ENCODE measurements at places on chromosomes 1 and 21.

GRCh38 chr1:189726806-189727205 lies 750.9 kb downstream of the BRINP3 start:
- DNase-seq: no peak

DNA sequence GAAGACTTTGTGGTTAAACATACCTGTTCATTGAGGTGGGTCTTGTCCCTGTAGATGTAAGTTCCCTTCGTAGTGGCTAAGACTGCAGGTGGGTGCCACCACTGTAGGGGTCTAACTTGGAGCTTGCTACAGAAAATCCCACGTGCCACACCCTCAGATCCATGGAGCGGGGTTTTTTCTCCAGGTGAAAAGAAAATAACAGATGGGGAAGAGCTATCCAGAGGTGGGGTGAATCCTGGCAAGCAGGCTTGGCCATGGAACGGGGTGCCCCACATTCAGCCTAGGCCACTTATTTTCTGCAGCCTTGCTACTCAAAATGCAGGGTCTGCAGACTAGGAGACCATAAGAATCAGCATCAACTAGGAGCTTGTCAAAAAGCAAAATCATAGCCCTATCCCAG lies 24.0 kb downstream of the EXOC8 start:
- DNase-seq: no peak

DNA sequence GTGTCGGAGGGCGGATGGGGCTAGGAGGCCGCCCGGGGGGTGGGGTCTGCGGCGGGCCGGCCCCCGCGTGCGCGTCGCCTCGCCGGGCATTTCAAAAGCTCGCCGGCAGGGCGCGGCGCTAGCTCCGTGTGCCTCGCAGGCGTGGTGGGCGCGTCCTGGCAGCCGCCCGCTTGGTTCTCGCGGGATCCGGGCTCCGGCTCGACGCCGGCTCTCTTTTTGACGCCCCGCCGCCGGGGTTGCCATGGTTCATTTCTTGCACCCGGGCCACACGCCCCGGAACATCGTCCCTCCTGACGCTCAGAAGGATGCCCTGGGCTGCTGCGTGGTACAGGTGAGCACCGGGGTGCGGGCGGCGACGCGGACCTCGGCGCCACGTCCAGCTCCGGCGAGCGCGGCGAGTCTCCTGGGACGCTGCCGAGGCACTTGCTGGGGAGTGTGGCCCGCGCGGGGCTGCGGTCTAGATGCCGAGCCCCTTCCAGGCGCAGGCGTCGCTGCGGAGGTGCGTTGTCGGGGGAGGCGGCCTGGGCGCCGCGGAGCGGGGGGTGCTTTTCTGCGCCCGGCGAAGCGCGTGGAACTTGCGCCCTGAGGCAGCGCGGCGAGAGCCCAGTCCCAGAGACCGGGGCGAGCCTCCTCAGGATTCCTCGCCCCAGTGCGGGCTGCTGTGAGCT lies at the start of gene ZYG11A:
Gene ZYG11A, plus strand, starts transcription at position 118 of the 668 bp plus-strand sequence. Its CDS starts 124 bp downstream, at position 242.
- peak; percentile 77 for DNase-seq

DNA sequence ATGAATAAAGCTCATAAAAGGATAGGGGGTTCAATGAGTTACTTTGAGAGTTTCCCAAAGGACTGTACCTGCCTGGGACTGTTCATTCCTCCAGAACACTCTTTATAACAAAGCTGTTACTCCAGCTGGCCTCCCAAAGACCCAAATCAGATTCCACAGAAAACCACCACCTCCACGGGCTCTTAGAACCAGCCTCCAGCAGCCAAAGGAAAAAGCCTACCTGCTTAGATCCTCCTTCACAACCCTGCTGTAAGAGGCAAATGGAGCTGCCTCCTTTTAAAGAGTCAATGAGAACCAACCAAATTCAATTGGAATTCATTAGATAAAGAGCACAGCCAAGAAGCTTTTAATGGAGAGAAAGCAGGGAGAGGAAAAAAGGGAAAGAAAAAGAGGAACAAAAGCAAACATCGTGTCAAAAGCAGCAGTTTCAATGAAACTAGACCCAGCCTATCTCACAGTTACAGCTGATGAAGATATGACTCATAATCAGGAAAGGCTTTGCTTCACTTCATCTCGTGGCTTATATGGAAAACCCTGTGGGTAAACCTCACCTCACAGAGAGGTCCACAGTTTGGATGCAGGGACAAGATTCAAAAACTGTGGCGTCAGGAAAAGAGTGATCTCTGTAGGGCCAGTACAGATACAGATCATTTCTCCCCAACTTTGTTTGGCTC lies 27.8 kb upstream of the FMO4 start:
- no peak for DNase-seq

DNA sequence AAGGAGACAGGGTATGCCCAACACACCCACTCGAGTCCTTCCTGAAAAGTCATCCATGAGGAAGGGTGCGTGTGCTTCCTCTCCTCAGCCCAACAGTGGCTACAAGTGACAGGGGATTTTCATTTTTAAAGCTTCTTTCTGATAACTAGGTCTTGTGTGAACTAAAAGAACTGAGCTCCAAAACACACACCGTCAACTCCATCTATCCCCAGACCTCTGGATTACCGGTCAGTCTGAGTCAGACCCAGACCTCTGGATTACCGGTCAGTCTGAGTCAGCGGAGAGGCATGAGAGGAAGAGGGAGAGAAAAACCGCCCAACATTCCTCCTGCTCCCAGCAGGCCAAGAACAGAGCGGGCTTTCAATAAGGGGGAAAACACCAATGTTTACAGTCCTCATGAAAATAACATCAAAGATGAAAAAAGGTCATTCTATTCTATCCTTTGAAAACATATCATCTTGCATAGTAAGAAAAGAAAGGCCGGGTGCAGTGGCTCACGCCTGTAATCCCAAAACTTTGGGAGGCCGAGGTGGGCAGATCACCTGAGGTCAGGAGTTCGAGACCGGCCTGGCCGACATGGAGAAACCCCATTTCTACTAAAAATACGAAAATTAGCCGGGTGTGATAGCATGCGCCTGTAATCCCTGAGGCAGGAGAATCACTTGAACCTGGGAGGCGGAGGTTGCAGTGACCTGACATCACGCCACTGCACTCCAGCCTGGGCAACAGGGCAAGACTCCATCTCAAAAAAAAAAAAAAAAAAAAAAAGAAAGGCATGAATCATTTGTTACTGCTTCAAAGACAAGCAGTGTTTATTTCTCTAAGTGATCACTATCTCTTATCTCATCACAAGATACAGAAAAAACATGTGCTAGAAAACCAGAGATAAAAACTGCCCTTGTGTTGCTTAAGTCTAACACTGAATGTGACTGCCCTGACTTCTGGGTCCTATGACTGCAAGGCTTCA lies 3.4 kb downstream of the PTTG1IP start:
- DNase-seq: peak; percentile 95

DNA sequence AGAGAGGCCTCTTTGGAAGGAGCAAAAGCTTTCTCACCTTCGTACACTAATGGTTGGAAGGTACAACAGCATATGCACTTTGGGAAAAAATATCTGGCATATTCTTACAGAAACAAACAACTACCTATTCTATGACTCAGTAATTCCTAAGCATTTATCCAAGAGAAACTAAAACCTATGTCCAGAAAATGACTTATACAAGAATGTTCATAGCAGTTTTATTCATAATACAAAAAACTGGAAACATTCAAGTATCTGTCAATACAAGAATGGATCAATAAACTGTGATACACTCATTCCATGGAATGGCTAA lies 8.2 kb downstream of the NBPF1 start:
- no peak for DNase-seq

DNA sequence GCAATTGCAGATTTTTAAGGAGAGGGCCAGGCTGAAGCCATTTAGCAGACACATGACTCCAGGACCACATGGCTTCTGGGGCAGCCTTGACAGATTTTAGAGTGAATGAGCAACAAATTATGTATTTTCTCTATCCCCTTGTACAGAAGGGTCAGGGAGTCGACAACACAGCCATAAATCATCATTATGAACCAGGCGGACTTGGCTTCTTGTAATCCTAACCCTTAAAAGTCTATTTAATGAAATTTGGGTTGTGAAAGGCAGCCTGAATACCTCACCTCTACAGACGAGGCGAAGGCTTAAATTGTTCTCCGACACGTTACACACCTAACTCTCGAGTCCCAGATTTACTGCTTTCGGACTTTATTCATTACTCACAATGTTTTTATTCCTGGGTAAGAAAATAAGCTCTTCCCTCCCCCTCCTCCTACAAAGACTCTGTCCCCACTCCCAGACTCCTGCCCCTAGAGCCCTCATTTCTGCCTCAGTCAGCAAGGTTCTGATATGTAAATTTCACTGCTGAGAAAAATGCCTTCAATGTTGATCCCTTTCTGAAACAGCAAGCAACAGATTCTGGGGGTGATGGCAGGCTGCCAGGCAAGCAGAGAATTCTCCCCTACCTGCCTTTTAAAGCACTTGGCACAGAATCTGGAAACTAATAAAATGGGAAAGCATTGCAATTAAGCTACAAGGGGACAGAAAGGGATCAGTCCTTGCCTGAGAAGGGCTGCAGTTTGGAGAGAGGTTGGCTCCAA lies 51.6 kb downstream of the PLPP3 start:
- no peak for DNase-seq

- DNase-seq: no peak
These were observed 567.0 kb downstream of the AJAP1 start for GRCh38 chr1:5221451-5221850.

DNA sequence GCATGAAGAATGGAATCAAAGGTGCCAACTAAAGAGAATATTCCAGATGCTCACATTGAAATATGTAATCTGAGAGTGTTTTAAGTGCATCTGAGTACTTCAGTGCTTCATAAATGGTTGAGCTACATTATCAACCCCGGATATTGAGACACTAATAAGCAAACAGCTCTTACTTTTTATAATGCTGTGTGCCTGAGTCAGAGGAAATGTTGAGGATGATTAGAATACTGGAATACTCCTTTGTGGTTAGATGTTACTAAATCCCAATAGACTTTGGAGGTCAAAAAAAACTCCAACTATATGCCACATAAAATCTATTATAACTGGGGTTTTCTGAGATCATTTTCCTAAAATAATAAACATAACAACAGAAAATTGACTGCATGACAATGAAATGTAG lies 12.5 kb upstream of the KCNA3 start:
- no peak for DNase-seq

- DNase-seq: peak; percentile 29
These were observed 67.4 kb upstream of the DMRTA2 start for GRCh38 chr1:50490640-50491039.

DNA sequence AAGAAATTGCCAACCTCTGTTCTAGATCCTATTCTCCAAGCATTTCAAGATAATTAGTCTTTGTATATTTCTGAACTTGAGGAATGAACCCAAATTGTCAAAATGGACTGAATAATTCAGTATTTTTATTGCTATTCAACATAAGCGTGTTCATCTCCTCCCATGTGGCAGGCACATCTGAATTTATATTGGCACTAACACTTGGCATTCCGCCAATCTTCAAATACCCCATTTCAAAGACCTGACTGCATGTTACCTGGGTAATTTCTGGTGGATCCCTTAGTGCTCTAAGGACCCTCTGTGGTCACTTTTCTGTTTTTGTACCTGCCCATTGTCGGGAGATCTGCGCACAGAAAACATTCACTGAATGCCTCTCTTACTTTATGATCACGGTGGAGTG lies 66.6 kb downstream of the BACE2 start:
- DNase-seq: no peak

DNA sequence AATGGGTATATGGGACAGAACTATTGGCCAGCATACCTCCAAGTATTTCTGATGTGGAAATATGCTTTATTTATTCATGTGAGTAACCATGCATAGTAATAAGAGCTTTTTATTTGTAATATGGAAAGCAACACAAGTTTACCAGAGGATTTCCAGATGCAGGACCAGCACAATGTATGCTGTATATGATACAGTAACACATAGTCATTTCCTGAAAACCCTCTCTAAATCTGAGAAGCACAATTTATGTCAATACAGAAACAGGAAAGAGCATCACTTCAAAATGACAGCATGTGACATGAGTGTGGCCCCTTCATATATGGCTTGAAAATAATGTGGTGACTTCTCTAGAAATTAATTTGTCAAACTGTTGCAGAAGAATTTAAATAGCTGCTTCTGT lies 1134.7 kb upstream of the ADGRL2 start:
- DNase-seq: no peak

GRCh38 chr1:95640746-95641145 lies 406.7 kb downstream of the RWDD3 start:
- peak; percentile 8 for DNase-seq

DNA sequence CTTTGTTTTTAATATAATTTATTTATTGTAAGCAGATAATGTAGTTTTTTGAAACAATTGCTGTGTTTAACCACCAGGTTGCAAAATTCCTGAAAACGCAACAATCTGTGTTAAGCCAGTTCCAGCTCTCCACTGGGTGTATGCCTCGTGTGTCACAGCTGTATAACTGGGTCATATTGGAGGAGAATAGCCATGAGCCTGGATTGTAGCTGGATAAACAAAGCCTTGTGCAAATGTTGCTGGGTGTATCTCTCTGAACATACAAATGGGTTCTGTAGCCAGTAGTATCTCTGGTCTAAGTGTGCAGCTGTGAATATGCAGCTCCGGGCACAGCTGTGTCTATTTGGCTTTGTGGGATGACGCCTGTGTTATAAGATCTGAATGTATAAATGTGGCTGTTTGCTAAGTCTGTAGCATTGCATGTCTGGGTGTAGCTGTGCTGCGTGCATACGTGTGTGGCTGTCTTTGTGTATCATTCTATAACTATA lies 2.8 kb downstream of the TCEA3 start:
- no peak for DNase-seq

DNA sequence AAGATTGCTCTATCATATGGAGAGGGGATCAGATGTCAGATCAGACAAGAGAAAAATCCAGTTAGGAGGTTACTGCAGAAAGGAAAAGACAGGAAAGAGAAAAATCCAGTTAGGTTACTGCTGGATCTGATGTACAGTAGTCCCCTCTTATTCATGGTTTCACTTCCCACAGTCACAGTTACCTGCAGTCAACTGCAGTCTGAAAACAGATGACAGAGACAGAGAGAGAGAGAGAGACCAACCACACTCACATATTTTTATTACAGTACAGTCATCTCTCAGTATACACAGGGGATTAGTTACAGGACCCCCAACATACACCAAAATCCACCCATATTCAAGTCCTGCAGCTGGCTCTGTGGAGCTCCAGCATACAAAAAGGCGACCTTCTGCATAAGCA lies 29.3 kb downstream of the NUP133 start:
- DNase-seq: no peak

- DNase-seq: no peak
These were observed 1.2 kb downstream of the CROCC start for GRCh38 chr1:16922885-16923431.

GRCh38 chr21:39182016-39182415 lies 1.2 kb downstream of the PSMG1 start:
- no peak for DNase-seq

Data from lung microvascular endothelial cell (primary cell).